ENCODE measurements at places on chromosomes 16 and 17. TPM values are rescaled to one million over a fixed set of nuclear protein-coding genes. Genes with fewer than 3 reads are reported as not detected.

C17orf100 gene
- total RNA-seq = 0.70 TPM

KRTAP1-5 gene
- total RNA-seq = not detected

TELO2 gene
- total RNA-seq = 29.7 TPM

NPIPA3 gene
- 2.3 TPM for total RNA-seq

RRN3 gene
- 38.4 TPM for total RNA-seq

ARSG gene
- 13.8 TPM for total RNA-seq

NRN1L gene
- total RNA-seq = 2.9 TPM

YBX2 gene
- total RNA-seq = not detected

CDH11 gene
- total RNA-seq = not detected

CPHXL2 gene
- not detected for total RNA-seq

PCGF2 gene
- total RNA-seq = not detected

BCAS3 gene
- total RNA-seq = 31.8 TPM

EME1 gene
- total RNA-seq = 0.36 TPM

NPIPB4 gene
- total RNA-seq = 206 TPM

AKAP10 gene
- 36.0 TPM for total RNA-seq

TBC1D26 gene
- not detected for total RNA-seq

IL32 gene
- 378 TPM for total RNA-seq

TSPAN10 gene
- total RNA-seq = not detected

Measured in CD4-positive, alpha-beta T cell (primary cell).